Stimulated activated CD8-positive, alpha-beta memory T cell treated with anti-CD3 and anti-CD28 coated beads, Interleukin-4, amount 100 ng/mL, for 48 hours (primary cell): ENCODE measurements at places on chromosomes 3 and 15.

DNA sequence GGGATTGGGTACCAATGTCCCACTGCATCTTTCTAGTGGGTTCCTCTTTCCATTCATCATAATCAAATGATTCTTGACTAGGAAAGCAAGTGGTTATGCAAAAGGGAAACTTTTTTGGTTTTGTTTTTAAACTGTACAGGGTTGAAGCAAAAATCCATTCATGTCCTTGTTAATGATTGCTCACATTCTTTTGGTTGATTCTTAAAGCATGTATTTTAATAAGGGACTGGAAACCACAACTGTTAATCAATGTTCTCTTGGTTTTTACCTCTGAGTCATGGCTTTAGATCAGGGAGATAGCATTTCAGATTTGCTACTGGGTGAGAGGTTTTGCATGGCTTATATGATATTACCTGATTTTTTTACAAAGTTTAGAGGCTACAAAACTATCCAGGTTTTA, 371.7 kb upstream of the RGMA start:
- no peak for DNase-seq

- no peak for DNase-seq
These were observed 9.9 kb downstream of the CRABP1 start for GRCh38 chr15:78350058-78350457.

DNA sequence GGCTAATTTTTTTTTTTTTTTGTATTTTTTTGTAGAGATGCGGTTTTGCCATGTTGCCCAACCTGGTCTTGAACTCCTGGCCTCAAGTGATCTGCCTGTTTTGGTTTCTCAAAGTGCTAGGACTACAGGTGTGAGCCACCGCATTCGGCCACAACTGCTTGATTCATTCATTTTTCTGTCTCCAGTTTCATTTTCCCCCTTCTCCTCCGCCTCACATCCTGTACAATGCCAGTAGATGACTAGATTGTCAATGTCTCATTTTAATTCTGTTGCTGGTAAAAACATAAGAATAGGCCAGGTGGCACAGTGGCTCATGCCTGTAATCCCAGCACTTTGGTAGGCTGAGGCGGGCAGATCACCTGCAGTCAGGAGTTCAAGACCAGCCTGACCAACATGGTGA, 12.0 kb upstream of the ZNF592 start:
- peak; percentile 72 for DNase-seq

GRCh38 chr15:89502867-89503595, 6.6 kb upstream of the RHCG start:
- no peak for DNase-seq

- DNase-seq: peak; percentile 36
These were observed 455.0 kb upstream of the THBS1 start for GRCh38 chr15:39125904-39126303.

DNA sequence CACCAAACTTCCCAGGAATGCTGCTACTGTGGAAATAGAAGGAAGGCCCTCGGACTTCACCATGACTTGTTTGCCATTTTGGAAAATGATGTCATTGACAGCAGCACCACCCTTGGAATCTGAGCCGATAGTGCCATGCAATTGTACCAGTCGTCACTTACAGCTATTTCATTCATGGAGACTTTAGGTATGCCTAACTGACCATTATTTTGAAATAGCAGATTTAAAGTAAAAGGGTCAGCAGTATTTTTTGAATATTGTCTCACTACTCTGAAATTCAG, 66.0 kb upstream of the ARL8B start:
- DNase-seq: no peak

DNA sequence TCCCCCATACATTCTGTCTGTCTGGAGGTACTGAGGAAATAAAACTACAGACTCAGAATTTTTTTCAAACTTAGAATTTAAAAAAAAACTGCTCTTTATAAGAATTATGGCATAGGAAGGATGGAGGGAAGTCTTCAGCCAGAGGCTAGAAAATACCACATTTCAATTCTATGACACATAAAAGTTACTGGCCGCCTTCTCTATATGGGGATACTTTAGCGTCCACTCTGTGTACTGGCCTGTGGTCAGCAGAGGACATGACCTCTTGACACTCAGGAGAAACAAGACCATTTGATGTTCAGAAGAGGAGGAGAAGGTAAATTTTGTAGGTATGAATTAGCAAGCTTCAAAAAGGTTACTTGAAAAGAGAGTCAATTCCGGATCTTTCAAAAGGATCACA, 417.4 kb downstream of the MFSD1 start:
- no peak for DNase-seq

DNA sequence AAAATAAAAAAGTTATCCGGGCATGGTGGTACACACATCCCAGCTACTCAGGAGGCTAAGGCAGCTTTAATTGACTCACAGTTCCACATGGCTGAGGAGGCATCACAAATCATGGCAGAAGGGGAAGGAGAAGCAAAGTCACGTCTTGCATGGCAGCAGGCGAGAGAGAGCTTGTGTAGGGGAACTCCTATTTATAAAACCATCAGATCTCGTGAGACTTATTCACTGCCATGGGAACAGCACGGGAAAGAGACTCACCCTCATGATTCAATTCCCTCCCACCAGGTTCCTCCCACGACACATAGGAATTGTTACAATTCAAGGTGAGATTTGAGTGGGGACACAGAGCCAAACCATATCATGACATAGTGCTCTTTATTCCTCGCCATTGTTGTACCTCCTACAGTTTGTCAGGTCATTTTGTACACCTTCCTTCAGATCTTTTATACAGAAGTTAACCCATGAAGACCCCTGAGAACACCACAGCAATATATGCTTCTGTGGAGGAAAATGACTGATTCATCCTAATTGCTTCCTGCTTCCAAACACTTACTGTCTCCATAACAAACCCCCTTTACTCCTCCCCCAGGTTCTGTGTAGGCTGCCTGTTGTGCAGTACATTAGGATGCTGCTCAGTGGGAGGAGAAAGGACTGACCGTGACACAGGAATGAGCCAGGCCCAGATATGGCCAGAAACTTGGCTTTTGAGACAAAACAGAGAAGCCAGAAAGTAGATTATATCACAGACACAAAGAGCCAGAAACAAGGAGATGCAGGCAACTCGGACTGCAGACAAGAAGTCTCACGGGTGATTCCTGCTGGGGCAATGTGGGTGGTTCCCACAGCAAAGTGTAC, 67.9 kb upstream of the HEG1 start:
- peak; percentile 23 for DNase-seq

GRCh38 chr3:40104441-40104840, 205.1 kb upstream of the EIF1B start:
- no peak for DNase-seq

GRCh38 chr3:171116365-171116764, 89.8 kb upstream of the SLC2A2 start:
- DNase-seq: no peak

DNA sequence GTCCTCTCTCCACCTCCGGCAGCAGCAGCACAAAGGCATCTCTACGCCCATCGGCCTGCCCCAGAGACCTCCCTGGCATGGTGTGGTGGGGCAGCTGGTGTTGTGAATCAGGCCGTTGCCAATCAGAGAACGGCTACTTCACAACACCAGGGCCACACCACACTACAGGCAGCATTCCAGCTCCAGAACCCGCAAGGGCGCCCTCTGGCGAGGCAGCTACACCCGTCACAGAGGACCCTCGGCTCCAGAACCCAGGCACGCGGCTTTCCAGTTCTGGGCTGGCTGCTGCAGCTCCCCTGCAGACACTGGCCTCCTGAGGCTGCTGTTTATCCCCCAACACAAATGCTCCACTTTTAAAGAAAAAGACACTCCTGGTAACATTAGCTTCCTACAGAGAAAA, 127.5 kb upstream of the TOPAZ1 start:
- DNase-seq: peak; percentile 72
